CD4-positive, alpha-beta T cell treated with Interleukin-12 subunit alpha and Interleukin-12 subunit beta, for 1 hour (primary cell): ENCODE measurements at places on chromosomes 5 and 9.
A peak's percentile ranks its signal among the peaks of the same experiment; 100 is the strongest.

- no peak for DNase-seq
Observed at GRCh38 chr9:83209188-83209731, 146.3 kb upstream of the RASEF start.

GRCh38 chr5:543351-543750 lies 19.1 kb upstream of the SLC9A3 start:
- no peak for DNase-seq

GRCh38 chr9:88690628-88691027 lies 155.7 kb downstream of the NXNL2 start:
- DNase-seq: no peak

DNA sequence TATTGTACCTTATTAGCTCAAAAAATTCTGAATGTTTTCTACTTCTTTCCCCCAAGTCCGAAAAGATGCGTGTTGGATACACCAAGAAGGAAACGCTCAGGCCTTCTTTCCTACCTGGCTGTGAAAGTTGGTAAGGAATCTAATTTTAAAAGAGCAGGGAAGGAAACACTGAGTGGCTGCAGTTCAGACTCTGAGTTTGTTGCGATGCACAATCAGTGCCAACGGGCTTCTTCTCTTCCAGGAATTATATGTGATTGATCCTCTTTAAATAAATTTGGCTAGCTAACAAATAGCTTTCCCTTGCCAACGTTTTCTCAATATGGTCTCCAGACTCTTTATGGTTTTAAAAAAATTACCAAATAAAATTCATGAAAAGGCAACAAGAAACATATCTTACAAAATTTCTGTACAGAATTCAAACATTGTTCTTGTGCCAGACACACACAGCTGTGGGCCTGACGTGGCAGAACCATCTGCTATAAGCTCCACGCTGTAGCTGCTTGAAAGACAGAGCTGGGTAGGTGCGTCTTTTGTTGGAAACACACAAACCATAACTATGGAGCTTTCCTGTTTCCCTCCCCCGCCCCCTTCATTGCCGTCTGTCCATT lies 493.1 kb downstream of the ZNF608 start:
- DNase-seq: no peak

DNA sequence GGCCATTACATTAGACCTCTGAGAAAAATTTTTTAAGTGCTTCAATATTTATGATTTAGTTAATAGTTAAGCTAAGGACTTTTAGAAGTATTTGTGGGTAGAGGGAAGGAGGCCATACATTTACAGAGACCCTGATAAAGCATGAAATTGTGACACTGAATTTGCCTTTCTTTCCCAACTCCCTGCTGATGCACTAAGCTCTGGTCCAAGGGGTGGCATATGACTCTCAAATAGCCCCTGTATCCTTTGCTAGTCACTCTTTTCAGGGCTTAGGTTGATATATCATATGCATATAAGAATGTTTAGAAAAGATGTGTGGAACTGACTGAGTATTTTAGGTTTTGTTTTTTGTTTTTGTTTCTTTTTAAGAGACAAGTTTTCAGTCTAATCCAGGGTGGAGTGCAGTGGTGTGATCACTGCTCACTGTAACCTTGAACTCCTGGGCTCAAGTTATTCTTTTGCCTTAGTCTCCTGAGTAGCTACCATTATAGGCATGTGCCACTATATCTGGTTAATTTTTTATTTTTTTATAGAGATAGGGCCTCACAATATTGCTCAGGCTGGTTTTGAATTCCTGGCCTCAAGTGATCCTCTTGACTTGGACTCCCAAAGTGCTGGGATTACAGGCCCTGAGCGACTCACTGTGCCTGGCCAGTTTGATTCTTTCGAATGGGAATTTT lies 20.5 kb downstream of the KIAA1958 start:
- no peak for DNase-seq

GRCh38 chr5:32261198-32261597 lies 51.5 kb downstream of the MTMR12 start:
- no peak for DNase-seq

- DNase-seq: no peak
Observed at GRCh38 chr5:10351199-10351905, 2.1 kb upstream of the MARCHF6 start.

DNA sequence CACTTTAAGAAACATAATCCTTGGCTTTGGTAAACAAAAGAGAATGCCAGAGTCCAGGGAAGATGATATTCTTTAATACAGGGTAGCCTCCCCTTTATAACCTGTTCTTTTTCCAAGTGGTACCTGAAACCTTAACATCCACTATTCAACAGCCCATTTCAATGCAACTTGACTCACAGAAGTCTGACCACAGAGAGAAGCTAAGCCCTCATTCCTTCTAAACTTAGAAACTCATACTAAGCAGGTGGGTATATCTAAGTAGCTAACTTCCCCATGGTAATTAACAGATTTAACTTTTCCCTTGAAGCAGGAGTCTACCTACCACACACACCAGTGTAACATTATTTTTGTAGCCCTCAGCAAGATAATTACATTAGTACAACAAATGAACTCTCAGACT lies 91.9 kb downstream of the CEMIP2 start:
- DNase-seq: no peak

- no peak for DNase-seq
Observed at GRCh38 chr9:129909851-129910250, 74.6 kb downstream of the USP20 start.

- no peak for DNase-seq
Observed at GRCh38 chr5:173464813-173465212, 136.6 kb upstream of the STC2 start.

GRCh38 chr9:109167716-109168115 lies 667 bp upstream of the FRRS1L start:
- no peak for DNase-seq

- no peak for DNase-seq
Observed at GRCh38 chr5:56522960-56523359, 289.8 kb upstream of the ANKRD55 start.

- DNase-seq: no peak
Observed at GRCh38 chr5:45295231-45295630, 400.9 kb downstream of the HCN1 start.

DNA sequence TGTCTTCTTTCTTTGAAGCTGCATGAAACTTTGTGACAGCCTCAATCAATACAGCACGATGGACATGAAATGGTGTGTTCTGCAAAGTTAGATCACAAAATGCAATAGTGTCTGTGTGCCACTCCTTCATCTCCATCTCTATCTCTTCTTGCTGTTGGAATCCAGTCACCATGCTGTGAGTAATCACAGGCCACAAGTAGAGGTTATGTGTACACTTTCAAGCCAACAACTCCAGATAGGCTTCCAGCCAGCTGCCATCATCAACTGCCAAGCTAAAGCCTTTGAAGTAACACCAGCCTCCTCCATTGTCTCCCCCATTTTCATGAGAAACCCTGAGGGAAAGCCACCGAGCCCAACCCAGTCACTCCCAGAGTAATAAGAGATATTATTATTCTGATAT lies 360.6 kb downstream of the PTPRD start:
- no peak for DNase-seq

GRCh38 chr9:108150736-108151586 lies 661.4 kb upstream of the KLF4 start:
- no peak for DNase-seq

- no peak for DNase-seq
Observed at GRCh38 chr9:136514022-136514714, 31.3 kb upstream of the SEC16A start.

DNA sequence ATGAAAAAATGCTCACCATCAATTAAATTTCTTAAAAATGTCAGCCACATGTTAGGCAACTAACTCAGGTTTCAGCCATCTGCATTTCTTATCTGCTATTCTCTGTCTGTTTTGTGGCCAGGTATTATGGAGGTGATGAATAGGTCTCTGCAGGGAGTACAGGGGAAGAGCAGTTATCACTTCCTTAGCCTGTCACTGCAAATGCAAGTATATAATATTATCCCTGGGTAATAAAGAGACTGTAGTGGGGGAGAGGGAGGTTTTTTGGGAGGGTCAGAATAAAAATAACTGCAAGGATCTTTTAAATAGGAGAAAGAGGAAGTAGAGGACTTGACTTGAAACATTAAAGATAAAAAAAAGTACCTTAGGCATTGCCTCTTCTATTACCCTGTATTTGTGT lies 49.6 kb upstream of the PTGER4 start:
- DNase-seq: no peak

GRCh38 chr9:137236238-137236935 lies 4.7 kb upstream of the TUBB4B start:
- peak; percentile 92 for DNase-seq

DNA sequence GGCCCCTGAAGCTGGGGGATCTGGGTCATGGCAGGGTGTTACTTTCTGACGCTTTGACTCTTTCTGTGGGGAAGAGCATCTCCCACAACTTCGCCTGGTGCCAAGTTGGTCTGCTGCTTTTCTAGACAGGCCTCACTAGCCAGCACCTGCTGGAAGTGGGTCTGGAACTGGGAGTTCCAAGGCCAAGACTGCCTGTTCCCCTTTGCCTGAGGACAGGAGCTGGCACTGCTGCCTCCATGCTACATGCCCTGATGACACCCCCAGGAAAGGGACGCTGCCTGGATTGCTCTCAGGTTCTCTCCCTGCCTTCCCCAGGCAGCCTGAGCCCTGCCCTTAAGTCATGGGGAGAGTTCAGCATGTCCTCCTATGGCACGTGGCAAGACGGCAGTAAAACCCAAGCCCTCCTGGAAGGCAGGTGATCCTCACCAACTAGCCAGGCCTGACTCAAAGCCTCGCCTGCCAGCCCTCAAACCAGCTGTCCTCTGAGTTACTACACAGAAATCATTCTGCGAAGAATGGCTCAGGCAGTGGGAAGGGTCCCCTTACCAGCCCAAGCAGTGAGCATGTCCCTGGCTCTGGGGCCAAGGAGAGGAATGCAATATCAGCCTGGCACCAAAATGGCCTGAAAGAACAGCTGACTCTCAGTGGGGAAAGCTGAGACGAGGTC lies 35.8 kb downstream of the SEC61B start:
- DNase-seq: no peak

DNA sequence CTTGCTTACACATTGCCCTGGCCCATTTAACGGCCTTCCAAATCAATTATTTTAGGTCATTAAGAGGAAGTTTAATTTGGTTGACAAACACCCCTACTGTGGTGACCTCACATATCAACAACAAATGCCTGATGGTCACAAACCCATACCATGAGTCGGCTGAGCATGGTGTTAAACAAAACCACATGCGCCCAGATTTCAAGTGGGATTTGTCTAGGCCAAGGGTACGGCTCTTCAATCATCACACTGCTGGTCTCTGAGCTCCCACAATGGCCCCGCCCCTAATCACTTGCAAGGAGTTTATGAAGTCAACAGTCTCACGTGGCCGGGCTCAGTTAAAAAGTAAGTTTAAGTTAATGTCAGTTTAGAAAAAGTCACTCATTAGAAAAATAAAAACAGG lies 243.8 kb downstream of the CRB2 start:
- no peak for DNase-seq

DNA sequence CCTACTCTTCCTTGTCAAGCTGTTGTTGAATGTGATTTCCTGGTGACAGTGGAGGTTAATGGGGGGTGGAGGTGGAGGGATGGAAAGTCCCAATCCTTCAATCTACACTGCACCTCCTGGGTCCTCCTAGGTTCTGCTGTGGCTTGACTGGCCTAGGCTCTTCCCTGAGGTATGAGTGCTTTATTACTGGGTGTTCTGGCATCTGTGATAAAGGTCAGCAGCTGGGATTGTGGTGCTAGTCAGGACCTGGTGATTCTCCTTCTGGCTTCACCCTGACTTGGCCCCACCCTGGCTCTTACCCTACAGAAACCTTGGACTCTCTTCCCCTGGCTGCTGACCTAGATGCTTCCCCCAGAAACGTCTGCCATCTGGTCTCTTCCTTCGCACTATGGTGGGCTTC lies 194.3 kb downstream of the ARHGEF28 start:
- no peak for DNase-seq

DNA sequence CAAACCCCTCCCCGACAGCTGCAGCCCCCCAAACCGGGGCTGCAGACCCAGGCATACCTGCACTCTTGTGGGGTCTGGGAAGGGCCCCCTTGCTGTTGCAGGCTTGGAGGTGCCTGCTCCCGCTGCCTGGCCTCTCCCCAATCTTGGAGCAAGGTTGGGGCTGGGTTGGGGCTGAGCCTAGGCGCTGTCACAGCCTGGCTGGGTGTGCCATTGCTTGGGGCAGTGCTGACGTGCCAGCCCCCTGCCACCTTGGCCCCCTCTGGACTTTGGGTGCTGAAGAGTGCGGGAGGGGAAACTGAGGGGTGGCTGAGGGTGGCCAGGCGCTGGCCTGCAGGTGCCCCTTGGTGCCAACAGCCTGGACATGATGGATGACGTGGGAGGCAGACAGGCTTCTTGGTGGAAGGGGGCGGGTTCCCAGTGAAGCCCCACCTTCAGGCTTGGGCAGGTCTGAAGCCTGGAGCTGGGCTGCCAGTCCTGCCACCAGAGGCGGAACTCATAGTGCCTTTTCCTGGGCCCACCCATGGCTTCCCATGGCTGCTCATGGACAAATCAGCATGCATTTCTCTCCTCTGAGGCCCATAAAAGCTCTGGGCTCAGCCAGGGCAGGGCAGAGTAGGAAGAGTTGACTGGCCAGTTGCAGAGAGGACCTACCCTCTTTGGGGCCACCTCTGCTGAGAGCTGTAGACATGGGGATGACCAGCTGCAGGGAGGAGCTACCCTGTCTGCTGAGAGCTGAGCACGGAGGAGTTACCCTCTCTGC lies 19.1 kb downstream of the TMEM38B start:
- DNase-seq: no peak

- no peak for DNase-seq
Observed at GRCh38 chr5:137596941-137597340, 97.8 kb upstream of the SPOCK1 start.

DNA sequence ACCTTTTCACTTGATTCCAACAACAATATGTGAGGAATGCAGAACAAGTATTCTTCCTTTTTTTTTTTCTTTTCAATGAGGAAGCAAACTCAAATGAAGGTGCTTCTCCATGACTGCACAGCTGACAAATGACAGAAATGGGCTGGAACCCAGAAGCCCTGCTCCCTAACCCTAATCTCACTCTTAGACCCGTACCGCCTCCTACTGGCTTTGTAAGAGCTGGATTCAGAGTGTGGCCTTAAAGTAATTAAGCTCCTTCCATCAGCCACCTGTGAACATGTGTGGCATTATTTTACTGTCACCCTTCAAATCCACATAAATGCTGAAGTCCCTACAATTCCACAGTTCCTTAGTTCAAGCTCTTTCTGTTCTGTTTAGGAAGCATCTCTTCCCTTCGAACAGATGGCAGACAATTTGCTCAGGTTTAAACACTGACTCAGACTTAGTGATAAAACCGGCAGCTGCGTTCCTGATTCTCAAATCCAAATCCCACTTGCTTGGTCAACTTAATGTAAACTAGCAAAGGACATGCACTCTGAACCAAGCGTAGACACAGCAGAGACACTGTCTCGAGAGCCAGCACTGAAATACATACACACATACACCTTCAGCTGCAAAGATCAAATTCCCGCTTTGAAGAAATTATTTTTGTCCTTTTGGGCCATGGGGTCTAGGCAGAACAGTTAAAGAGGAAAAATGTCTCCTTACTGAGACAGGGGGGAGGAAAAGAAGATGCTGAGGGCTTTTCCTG lies 316.7 kb upstream of the TLE4 start:
- DNase-seq: no peak

GRCh38 chr5:107560377-107560776 lies 110.4 kb downstream of the EFNA5 start:
- DNase-seq: no peak

GRCh38 chr5:143226872-143227271 lies 176.6 kb downstream of the NR3C1 start:
- no peak for DNase-seq
